Stimulated activated CD8-positive, alpha-beta memory T cell treated with anti-CD3 and anti-CD28 coated beads, Interleukin-7, amount 100 ng/mL, for 24 hours (primary cell): ENCODE measurements at places on chromosomes 11 and 22.
A peak's percentile ranks its signal among the peaks of the same experiment; 100 is the strongest.

GRCh38 chr22:19802894-19803735 lies 42.5 kb downstream of the TBX1 start:
- no peak for DNase-seq

GRCh38 chr11:95923728-95924413 lies at the start of gene MTMR2:
TSS of gene MTMR2 (minus strand) at chr11:95924107. CDS start at chr11:95923954, 153 bp downstream.
- DNase-seq, result peak; percentile 21

- no peak for DNase-seq
Measured at GRCh38 chr11:31419138-31419537, 49.5 kb downstream of the DNAJC24 start.

GRCh38 chr11:75334402-75334891 lies 17.0 kb downstream of the ARRB1 start:
- no peak for DNase-seq

DNA sequence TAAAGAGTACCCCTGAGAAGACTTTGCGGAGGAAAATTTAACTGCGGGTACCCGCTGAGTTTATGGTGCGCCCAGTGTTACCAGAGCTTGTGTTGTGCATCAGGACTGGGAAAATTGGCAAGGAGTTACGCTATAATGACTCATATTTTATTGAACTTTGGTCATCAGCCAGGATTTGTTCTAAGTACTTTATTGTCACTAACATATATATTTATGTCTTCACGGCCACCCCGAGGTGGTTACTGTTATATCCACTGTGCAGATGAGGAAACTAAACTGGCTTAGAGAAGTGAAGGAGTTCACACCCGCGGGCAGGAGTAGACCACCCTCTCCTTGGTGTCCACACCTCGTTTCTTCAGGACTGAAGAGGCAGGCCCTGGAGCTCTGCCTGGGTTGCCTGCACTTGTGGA lies 667 bp downstream of the ACCS start:
- no peak for DNase-seq
